ENCODE measurements at places on chromosomes 11 and 22.

GRCh38 chr11:63517156-63517555 is 11.3 kb downstream of the LGALS12 start:
- no peak for DNase-seq

DNA sequence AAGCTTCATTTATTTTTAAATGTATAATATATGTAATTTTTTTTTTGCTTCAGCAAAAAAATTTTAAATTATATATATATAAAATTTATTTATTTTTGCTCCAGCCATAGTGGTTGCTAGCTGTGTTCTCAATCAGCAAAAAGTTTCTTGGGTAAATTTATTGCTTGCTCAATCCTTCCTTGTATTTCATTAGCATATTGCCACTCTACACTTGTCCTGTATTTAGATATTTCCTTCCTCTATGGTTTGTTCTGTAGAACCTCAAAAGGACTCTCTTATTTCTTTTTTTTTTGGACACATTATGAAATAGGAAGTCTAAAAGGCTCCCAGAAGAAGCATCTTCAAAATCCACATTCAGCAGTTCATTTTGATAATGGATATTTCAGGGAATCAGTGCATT is 2.3 kb downstream of the PTPRJ start:
- DNase-seq: no peak

DNA sequence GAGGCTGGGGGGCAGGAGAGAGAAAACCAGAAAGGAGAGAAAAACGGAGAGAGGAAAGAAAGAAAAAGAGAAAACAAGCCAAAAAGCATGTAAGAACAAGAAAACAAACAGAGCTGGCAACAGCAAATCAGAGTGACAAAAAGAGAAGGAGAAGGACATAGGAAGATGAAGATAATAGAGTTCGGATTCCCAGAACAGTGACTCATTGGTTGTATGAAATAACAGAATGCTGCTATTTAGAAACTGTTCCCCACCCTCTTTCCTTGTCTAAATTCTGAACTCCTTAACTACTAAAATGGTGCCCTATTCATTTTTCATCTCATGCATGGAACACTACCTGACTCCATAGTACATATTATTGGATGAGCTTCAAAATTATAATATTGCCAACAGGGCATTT is 317.4 kb downstream of the C11orf87 start:
- DNase-seq: no peak

DNA sequence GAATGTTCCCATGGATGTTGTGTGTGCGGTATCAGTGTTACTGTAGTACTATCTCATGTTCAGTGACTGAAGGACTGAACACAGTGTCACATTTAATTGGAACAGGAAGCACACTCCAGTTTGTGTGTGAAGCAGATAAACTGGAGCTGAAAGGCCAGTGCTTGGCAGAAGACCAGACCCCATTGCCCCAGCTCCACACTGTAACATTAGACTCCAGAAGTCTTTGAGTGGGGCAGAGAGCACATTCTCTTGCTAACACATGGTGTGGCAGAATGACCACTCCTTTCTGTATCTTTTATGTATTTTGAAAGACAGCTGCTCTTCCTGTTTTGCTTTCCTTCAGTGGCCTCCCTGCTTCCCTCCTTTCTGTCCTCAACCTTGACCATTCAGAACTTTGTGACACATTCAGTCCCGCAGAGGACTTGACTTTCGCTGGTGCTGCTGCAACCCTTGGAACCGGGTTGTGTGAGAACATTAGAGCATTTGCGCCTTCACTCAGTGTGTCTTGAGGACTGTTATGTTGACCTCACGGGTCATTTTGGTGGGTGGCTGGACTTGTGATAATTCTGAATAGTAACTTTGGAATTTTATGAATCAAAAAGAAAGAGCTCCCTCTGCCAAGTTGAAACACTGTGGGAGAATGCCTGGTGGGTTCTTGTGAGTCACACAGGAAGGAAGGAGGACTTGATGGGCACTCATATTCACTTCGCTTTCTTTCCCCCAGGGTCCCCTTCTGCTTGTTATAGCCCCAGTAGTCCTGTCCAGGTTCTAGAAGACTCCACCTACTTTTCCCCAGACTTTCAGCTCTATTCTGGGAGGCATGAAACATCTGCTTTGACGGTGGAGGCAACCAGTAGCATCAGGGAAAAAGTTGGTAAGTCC is 26.4 kb downstream of the AMOTL1 start:
- no peak for DNase-seq

GRCh38 chr11:30984827-30985226 is 384.7 kb downstream of the DCDC1 start:
- no peak for DNase-seq

DNA sequence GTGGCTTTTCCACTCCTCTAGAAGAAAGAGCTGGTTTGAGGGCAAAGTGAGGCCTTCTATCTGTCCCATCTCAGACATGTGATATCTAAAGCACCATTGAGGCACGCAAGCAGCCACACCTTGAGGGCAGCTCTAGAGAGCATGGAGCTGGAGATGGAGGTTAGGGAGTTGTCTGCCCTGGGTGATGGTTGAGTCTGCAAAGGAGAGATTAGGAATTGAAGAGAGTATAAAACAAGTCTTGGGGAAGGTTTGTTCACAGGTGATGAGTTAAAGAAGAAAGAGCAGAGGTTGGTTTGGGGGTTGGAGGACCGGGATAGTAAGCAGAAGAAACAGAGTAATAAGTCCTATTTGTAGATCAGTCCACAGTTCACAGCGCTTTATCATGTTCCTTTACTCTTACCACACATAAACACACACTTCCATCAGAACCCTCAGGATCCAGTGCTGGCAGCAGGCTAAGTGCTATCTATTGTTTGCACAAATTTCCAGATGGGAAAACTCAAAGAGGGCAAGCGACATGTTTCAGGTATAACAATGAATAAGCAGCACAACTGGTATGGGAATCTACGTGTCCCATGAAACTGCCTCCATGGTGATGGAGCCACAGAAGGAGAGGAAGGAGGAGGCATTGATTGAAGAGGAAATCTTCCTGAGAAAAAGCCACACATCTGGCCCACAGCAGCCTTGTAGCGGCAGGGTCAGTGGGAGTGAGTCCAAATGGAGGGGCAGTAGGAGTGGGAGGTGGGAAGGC is 65.8 kb downstream of the RASSF10 start:
- no peak for DNase-seq

GRCh38 chr11:104650234-104650633 is 248.0 kb downstream of the CASP12 start:
- no peak for DNase-seq

DNA sequence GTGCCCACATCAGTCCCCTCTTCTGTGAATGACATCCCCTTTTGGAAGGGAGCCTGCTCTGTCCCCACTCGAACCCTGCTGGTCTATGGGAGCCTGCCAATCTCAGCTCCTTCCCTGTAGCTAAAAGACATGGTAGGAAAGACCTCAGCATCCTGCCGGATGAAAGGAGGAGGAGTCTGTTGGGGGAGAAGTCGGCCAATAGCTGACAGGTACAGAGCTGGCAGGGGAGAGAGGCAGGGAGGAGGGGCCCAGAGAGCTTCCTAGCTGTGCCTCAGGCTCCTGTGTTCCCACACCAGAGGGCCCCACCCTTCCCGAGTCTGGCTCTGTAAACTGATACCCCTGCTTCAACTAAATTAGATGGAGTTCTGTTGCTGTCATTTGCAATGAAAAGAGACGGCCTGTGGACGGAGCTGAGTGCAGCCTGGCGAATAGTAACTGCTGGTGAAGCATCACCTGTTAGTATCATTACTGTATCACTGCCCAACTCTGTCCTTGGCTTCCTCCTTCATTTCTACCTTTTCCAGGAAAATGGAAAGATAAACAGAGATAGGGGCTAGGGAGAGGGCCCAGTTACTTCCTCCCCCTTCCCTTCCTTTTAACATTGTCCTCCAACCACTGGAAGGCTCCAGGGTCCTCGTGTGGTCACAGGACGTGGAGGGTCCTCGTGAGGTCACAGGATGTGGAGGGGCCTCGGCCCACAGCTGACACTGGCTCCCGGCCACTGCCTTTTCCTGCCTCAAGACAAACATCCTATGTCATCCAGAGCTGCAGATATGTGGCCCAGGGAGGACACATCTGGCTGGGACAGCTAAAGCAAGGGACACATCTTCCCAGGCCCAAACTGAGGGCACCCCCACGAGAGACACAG is 15.1 kb downstream of the FXYD6 start:
- DNase-seq: peak; percentile 24

- DNase-seq: no peak
Observed at GRCh38 chr11:93567401-93567895, 24.3 kb upstream of the SMCO4 start.
